Stimulated activated CD8-positive, alpha-beta memory T cell treated with anti-CD3 and anti-CD28 coated beads, Interleukin-7, amount 100 ng/mL, for 1 hour (primary cell): ENCODE measurements at places on chromosomes 4 and X.

DNA sequence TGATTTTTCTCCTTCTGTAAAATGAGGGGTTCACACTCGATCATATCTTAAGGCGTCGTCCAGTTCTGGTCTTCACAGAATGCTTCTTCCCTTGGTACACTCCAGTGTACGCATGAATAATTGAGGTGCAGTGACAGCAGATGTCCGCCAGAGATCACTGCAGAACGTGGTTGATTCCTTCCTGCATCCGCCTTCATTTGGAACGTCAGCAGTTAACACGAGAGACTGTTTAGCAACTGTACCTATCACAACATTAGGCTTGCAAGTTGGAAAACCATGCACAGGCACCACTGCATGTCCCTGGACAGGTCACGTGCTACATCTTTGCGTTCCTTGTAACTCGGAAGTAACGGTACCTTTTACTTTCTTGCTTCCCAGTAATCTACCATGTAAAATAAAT, 66.0 kb upstream of the GEMIN8 start:
- DNase-seq, result no peak

GRCh38 chr4:76655566-76656479, 220.8 kb downstream of the SHROOM3 start:
- no peak for DNase-seq

- no peak for DNase-seq
Observed at GRCh38 chrX:65502618-65503017, 32.0 kb downstream of the LAS1L start.

- DNase-seq, result no peak
Observed at GRCh38 chr4:118920247-118920646, 31.6 kb downstream of the SYNPO2 start.
